Esophagus squamous epithelium (tissue), 5 donors: ENCODE measurements at places on chromosomes 2 and 18.

- DNase-seq, result no peak
Measured at GRCh38 chr18:14944838-14945237, 196.9 kb downstream of the ANKRD30B start.

DNA sequence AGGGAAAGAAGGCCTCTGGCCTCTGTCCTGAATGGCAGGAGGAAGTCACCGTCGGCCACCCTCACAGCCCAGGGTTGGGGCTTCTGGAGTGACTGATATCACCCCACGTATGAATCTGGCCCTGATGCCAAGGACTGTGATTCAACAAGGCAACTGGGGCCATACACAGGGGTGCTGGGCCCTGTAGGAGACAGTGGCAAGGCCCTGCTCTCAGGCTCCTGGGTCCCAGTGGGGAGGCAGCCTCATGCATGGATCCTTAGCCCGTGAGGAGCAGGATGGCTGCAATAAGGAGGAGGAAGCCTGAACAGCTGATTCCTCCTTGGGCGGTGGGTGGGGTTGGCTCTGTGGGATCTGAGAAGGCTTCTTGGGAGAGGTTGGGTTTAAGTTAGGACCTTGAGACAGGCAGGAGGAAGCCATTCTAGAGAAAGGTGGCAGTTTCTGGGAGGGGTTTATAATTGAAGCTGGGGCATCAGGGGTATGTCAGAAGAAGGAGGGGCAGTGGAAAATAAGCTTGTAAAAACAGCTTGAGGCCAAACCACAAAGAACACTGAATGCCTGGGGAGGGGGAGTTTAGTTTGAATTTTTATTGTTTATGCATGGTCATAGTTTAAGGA is 42.8 kb upstream of the LAPTM4A start:
- DNase-seq, result no peak

GRCh38 chr2:203711399-203711798 is 5.0 kb downstream of the CD28 start:
- no peak for DNase-seq

- DNase-seq, result no peak
Measured at GRCh38 chr2:226256709-226257376, 542.8 kb downstream of the IRS1 start.

GRCh38 chr2:239779584-239779983 is 245.6 kb downstream of the NDUFA10 start:
- no peak for DNase-seq

DNA sequence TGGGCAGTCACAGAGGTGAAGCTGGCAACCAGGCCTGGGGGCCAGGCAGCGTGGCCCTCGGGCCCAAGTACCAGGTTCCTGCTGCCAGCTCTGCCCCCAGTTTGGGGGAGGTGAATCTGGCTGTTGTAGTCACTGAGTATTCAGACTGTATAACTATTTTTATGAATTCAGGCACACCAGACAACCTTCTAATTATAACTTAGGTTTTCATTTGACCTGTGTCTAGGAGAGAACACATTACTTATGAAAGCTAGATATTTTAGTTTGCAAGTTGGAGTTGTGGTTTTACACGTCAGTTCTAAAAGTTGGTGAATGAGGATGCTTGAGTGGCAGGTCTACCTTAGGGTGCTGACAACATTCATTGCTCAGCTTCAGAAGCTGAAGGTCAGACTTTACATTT is 71.7 kb downstream of the LIMS1 start:
- no peak for DNase-seq

DNA sequence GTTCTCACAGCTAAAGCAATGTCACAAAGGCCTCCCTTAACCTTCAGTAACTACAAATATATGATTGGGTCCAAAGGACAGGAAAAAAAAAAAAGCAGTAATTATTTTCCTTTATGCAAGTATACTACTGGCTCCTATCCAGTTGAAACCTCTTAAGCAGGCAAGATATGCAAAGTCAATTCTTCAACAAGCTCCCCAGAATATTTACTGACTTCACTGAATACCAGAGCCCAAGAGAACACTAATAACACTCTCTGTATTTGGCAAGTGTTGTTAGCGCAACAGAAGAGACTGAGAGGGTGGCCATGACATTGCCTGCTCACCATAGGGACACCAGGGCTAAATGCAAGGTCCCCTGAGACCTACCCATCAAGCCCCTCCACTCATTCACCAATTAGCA is 74.5 kb downstream of the AP1S3 start:
- DNase-seq, result no peak

- no peak for DNase-seq
Measured at GRCh38 chr2:216420367-216421101, 8.2 kb downstream of the SMARCAL1 start.

GRCh38 chr18:42936289-42936688 is 179.2 kb downstream of the RIT2 start:
- no peak for DNase-seq

DNA sequence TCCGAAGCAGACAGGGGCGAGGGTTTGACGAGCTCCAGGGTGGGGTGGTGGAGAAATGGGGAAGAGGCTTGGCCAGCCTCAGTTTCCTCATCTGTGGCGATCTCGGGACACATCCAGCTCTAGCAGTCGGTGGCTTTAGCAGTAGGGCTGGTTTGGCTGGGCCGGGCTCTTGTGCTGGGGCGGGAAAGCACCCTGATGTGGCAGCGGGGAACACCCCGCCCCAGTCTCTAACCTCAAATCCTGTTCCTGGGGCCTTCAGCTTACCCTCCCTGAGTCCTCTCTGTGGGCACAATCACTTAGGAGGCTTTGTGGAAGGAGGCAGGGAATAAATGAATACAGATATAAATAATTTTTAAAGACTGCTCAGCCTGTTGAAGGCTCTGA is 26.5 kb upstream of the MCFD2 start:
- DNase-seq, result no peak

DNA sequence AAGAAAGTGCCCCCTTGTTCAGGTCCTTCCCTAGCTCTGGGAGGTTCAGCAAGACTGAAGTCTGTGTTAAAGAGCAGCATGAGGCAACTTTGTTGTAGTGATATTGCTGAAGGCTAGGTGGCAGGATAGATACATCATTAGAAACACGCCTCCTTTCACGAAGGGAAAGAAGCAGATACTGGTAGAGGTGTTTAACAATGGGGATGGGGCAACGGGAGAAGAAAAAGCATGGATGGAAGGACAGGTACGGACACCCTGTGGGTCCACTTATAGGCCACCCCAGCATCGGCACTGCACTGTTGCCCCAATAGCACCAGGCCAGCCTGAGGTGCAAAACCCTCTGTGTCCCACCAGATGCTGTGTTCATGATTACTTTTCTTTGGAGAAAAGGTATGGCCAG is 3.5 kb upstream of the IGFBP5 start:
- no peak for DNase-seq

DNA sequence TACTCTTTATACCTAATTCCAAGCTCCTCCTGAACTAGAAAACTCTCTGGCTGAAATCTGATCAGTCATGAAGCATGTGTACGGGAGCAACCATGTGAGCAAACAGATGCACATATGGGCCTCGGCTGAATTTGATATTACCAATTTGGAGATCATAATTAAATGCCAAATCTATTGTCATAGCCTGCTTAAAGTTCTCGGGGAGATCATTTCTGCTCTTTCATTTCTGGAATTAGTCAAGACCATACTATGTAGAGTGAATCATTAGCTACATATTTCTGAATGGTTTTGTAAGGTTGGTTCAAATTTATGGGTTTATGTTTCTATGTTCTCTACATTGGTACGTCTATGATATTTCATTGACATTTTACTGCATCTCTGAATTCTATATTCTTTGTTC is 205.5 kb downstream of the UBE2E3 start:
- no peak for DNase-seq

- DNase-seq, result no peak
Measured at GRCh38 chr2:227614246-227614645, 394 bp downstream of the SCYGR3 start.

GRCh38 chr2:27954771-27955383 is 64.3 kb downstream of the BABAM2 start:
- peak; percentile 2 for DNase-seq

- no peak for DNase-seq
Measured at GRCh38 chr2:31176742-31177141, 38.5 kb upstream of the GALNT14 start.

- no peak for DNase-seq
Measured at GRCh38 chr18:34787931-34788532, 77.9 kb downstream of the DTNA start.

- DNase-seq, result no peak
Measured at GRCh38 chr18:34661464-34662087, 48.5 kb upstream of the DTNA start.

GRCh38 chr2:99346218-99346617 is 9.0 kb downstream of the EIF5B start:
- no peak for DNase-seq

DNA sequence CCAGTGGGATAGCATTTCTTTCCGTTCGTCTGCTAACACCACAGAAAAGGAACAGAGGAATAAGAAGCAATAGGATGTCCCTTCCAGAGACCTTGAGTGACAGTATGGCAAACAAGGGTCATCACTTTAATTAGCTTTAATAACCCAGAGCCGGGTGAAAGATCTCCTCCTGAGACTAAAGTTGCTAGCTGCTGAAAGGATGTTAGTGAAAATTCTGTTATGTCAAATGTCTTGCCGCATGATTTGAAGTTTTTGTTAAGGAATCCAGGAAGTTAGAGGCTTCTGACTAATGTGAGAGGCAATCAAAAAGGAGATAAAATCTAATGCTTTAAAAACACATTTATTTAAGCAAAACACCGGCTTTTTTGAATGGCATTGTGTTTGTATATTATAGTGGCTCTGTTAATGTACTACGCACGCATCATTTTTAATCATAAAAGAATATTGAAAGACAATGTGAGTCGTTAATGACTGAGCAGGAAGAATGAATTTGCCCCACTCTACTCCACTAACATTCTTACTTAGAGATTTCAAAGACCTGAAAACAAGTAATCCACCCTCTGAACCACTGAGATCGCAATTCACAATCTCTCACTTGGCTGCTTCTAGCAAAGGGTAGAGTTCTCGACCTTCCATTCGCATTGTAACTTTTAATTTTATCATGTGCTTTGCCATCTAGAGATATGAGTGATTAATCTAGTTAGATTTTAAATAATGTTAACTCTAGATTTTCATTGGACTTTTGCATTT is 536.6 kb downstream of the LRRTM4 start:
- DNase-seq, result no peak

DNA sequence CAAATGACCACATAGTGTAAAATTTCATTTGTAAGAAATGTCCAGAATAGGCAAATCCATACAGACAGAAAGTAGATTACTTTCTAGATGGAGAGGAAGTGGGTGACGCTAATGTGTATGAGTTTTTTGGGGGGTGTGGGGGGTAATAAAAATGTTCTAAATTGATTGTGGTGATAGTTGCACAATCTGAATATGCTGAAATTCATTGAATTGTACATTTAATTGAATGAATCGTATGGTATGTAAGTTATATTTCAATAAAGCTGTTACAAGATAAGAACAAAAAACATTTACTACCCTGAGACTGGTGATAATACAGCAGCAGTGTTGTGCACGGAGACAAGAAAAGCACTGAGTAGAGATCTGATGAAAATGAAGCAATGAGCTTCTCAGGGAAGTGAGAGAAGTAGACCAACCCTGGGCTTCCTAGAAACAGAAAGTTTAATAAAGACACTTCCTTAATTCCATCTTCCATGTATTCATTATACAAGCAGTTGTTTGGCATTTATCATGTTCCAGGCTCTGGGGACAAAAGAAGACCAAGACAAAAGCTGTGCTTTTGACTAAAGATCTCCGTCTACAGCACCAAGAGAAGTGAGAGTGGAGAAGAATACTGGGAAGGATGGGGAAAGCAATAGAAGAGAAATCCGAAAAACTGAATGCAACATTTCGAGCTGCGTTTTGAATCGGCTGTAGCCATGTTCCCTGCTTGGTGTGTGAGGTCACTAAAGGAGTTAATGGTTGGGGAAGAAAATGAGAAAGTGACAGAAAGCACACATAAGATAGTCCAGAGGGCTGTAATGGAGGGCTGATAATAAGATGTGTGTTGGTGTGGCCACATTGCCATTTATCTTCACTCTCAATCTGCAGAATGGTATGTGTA is 1.8 kb upstream of the PDE11A start:
- no peak for DNase-seq

GRCh38 chr18:23038712-23039111 is 96.6 kb upstream of the CABLES1 start:
- no peak for DNase-seq

GRCh38 chr2:196088203-196088602 is 19.6 kb upstream of the DNAH7 start:
- no peak for DNase-seq

DNA sequence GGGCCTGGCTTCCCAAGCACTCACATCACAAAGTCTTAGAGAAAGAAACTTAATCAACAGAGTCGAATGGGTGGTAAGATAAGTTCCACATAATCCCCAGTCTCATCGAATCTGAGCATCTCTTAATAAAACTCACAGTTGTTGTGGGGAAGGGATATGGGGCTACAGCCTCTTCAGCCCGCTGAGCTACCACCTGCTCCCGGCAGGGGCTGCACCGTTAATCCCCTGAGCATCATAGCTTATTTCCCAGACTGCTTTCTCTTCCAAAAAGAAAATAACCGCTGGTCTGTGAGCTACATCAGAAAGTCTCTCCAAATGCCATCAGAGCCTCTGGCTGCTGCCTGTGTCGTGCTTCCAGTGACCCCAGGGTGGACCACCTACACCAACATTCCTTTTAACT is 139.4 kb upstream of the CELF4 start:
- no peak for DNase-seq

DNA sequence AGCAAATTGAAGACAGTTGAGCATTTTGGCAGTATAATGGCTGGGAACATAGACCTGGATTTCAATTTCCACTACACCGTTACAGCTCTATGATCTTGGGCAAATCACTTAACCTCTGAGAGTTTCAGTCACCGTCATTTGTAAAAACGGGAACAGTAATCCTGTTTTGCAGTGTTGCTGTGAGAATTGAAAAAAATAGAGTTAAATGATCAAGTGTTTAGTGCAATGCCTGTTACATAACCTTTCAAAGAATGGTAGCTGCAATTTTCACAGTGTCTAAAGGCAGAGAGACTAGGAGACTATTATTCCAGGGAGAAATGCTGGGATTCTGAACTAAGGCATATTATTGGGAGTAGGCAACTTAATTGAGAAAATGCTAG is 2.0 kb downstream of the AGPS start:
- no peak for DNase-seq

- DNase-seq, result no peak
Measured at GRCh38 chr2:198706476-198707082, 751.2 kb downstream of the SATB2 start.

DNA sequence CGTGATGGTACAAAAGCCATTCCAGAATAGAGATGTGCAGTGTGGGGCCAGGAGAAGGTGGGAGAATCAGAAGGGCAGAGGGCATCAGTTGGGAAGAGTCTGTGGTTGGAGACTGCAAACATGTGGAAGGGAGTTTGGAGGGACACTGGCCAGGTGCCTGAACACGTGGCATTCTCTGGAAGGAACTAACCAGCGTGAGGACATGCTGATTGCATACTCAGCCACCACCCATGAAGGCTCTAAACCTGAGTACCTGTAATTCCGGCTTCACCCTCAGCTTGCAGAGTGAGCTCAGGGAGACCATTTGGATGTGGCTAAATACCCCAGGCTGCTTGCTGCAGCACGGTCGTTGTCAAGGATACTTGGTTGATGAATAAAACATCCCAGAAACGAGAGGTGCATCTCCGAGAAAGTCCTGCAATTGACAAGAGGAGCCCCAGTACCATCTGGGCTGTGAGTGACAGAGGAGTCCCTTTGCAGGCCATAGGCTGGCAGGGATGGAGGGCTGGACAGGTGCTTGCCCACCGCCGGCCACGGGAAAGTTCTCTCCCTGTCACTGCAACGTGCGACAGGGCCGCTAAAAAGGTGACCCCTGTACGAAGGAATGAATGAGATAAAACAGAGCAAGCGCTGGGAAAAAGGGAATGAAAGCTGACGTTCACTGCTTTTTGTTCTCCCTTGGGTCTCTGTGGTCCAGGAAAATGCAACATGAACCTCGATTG is 5.0 kb downstream of the ACKR3 start:
- DNase-seq, result no peak
